NCI-H1930 (cell line): ENCODE measurements at places on chromosomes 7 and 10.

DNA sequence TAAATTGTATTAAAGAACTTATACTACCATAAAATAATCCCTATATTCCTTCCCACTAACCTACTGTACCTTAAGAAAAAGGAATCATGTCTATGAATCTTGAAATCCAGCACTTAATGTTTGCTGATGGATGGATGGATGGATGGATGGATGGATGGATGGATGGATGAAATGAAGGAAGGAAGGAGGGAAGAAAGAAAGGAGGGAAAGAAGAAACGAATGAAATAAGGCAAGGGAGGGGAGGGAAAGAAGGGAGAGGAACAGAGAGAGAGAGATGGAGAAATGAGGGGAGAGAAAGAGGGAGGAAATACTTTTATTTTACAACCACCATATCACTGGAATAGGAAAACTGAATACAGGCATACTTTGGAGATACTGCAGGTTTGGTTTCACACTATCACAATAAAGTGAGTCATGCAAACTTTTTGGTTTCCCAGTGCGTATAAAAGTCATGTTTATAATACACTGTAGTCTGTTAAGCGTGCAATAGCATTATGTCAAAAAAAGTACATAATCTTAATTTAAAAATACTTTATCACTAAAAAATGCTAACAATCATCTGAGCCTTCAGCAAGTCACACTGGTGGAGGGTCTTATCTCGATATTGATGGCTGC lies 219.8 kb downstream of the CHCHD3 start:
- no peak for DNase-seq

- no peak for DNase-seq
These were observed 165.5 kb upstream of the SMIM30 start for GRCh38 chr7:113283861-113284260.

DNA sequence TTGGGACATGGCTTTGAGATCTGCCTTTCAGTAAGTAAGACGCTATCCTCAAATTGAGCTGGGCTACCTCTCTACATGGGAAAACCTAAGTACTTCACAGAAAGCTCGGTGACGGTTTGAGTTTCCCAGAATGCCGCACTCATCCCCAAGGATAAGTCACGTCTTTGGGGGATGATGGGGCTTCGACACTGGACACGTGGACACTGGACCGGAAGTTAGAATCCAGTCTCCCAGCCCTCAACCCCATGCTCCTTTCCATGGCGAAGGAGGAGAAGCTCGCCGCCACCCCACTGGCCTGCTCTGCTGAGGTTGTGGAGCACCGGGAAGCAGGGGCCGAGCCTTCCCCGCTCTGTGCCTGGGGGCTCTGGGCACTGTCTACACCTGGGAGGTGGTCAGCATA lies 27.5 kb downstream of the PTPRE start:
- DNase-seq, result no peak

DNA sequence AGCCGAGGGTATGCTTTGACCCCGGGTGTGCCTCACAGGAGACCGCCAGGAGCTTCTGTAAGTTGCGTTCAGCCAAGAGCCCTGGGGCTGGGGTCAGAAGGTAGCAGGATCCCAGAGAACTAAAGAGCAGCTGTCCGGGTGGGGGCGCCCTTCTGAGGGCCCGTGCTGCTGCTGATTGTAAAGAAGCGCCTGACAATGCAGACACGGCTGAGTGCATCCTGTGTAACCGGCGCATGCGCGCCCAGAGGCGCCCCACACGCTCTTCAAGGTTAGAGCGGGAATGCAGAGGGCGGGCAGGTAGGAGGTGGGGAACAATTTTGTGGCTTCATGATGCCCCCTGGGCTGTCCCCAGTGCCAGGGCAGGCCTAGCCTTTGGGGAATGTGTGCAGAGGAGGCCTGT lies 210.2 kb upstream of the CTBP2 start:
- DNase-seq, result no peak

DNA sequence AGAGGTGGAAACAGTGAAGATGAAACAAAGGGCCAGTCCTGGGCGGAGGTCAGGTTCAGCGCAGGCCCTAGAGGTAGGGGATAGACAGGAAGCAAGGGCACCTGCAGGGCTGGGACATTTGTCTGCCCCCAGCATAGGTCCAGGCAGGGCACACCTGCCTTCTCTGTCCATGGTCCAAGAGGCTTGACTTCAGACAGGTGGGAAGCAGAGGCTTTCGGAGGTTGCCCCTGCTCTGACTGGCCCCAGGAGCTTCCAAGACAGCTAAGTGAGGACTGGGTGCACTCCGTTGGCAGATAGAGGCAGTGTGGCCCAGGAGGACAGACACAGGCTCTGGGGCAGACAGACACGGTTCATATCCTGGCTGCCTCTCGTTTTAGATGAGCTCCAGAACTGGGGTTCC lies 71.6 kb upstream of the GRB10 start:
- DNase-seq, result no peak

DNA sequence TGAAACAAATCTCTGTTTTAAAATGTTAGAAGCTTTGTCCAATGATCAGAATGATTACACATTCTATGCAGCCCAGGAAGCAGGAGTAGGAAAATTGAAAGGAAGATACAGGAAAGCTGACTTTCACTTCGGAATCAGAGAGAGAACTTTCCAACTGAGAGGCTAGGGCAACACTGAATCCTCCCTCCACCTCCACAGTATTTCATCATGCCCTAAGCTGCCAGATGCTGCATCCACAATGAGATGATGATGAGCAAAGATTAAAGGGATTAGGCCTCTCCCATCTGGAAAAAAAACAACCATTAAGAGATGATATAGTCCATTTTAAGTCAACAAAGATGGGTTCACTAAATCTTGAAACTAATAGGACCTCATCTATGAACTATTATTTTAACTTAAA lies 215.6 kb downstream of the GPR37 start:
- no peak for DNase-seq

DNA sequence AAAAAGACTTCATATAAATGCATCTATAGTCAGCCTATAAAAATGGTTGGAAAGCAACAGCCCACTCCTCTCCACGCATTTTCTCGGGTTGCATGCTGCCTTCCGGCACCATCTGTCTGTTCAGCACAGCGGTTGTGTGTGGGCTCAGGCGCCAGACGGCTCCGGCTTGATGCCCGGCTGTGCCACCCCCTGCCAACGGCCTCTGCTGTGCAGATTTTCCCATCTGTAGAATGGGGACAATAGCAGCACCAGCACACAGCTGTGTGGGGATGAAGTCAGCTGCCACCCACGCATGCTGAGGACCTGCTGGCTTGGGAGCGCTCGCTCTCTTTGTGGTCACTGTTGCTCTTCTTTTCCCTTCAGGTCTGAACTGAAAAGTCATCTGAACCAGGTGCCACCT lies 19.5 kb downstream of the PRKAG2 start:
- no peak for DNase-seq

GRCh38 chr7:127730658-127731276 lies 78.8 kb downstream of the SND1 start:
- no peak for DNase-seq

- DNase-seq, result no peak
These were observed 53.5 kb downstream of the TRIL start for GRCh38 chr7:28904578-28905048.

- DNase-seq, result no peak
These were observed 202.1 kb upstream of the AKR1E2 start for GRCh38 chr10:4623757-4624420.

DNA sequence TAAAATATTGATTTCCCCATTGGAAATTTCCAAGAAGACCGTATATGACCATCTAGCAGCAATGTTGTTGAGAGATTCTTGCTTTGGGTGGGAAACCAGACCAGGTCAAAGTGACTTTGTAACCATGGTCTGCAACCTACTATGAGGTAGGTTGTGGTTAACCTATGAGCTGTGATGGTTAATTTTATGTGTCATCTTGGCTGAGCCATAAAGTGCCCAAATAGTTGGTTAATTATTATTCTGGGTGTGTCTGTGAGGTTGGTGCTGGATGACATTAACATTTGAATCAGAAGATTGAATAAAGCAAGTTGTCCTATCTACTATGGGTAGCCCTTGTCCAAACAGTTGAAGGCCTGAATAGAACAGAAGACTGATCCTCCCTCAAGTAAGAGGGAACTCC lies 18.3 kb upstream of the RALA start:
- DNase-seq, result no peak

DNA sequence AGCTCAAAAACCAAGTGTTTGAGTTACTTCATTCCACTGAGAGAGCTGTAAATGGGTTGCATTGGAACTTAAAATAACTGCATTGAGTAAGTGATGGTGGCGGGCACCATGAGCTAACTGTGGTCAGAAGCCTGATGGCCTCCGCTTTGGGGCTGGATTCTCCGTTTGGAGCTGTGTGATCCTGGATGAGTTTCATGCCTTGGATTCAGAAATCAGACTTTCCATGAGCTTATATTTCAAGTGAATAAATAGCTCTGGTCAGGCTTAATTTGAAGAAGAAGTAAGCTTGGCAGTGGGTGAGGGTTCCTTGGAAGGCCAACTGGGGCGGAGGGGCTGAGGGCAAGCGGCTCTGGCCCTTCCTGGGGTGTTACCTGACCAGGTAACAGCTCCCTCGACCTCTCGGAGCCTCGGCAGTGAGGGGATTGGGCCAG lies 5.6 kb downstream of the HTRA1 start:
- no peak for DNase-seq

- no peak for DNase-seq
These were observed 24.9 kb upstream of the PDGFA start for GRCh38 chr7:544338-545221.

DNA sequence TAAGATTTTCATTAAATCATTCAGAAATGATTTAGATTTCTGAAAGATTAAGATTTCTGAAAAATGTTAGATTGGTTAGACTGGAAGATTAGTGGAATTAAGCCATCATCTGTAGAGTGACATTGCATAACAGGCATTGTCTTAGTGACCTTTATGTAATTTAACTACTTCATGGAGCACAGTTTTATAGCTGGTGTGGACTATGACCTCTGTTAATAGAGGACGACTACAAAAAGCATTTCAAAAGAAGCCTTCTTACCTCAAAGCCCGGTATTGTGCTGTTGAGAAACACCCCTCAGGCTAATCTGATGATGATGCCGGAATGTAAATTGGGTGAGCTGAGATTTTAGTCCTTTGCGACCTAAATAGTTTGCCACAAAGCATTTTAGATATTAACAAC lies 55.6 kb downstream of the GALNT11 start:
- no peak for DNase-seq

DNA sequence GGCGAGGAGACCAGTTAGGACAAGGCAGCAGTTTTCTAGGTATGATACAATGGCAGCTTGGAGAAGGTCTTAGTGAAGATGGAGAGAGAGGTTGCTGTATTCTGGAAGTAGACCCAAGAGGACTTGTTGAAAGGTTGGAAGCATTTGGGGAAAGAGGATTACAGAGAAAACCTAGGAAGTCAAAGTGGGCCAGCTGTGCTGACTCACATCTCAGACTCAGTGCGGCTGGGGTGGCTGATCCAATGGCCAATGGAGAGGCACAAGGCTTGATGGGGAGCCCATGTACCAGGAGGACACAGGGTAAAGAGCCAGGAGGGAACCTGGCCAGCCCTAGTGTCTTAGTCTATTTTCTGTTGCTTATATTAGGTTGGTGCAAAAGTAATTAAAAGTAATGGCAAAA lies 194.5 kb upstream of the GALNT17 start:
- DNase-seq, result no peak
